ENCODE measurements at places on chromosomes 1 and 21. TPM values are rescaled to one million over a fixed set of nuclear protein-coding genes. Genes with fewer than 3 reads are reported as not detected.
A peak's percentile ranks its signal among the peaks of the same experiment; 100 is the strongest.

DNA sequence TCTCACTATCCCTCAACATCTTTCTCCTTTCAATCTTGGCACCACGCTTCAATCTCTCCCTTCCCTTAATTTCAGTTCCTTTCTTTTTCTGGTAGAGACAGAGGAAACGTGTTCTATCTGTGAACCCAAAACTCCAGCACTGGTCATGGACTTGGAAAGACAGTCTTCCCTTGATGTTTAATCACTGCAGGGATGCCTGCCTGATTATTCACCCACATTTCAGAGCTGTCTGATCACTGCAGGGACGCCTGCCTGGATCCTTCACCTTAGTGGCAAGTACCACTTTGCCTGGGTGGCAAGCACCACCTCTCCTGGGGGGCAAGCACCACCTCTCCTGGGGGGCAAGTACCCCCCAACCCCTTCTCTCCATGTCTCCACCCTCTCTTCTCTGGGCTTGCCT lies 27.8 kb downstream of the SELL start:
- no peak for DNase-seq

- DNase-seq = no peak
These were observed 408 bp downstream of the ESRRG start for GRCh38 chr1:216722821-216723220.

- DNase-seq = no peak
These were observed 46.9 kb downstream of the RASSF5 start for GRCh38 chr1:206554211-206554610.

- peak; percentile 39 for DNase-seq
These were observed 505 bp downstream of the LMNA start for GRCh38 chr1:156114919-156115513.

GRCh38 chr1:5976726-5977493 lies 15.3 kb downstream of the NPHP4 start:
- DNase-seq = no peak

DNA sequence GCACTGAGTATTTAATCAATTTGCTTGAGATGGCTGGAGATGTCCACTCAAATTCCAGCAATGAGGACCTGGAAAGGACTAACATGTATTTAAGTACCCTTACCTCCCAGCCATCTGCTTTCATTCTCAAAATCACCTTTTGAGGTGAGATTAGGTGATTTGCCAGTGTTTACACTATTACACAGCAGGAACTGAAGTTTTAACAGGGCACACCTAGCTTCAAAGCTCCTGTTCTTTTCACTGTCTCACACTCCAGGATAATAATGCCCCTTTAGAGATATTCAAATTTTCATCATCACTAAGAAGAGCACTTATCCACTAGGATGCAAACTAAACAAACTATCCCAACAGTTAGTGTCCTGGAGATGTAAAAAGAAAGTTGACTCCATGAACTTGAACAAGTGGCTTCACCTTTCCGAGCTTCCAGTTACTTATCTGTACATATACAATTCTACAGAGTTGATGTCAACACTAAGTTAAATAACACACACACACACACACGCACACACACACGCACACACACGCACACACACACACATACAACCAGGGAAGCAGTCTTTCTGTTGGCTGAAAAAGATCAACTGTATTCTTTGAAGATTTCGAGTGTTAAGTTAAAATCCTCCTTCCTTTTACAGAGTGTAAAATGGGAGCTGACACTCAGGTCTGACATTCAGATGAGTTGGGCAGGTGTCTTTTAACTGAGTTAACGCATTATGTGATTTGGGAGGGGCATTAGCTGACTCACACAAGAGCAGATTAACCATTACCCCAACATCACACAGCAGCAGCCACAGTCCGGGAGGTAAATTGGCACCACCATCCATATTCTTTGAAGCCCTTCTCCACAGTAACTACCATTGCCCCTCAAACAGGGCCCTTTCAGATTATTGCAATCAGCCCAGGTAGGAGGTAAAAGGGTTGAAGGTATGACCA lies 15.5 kb upstream of the JAK1 start:
- no peak for DNase-seq

DNA sequence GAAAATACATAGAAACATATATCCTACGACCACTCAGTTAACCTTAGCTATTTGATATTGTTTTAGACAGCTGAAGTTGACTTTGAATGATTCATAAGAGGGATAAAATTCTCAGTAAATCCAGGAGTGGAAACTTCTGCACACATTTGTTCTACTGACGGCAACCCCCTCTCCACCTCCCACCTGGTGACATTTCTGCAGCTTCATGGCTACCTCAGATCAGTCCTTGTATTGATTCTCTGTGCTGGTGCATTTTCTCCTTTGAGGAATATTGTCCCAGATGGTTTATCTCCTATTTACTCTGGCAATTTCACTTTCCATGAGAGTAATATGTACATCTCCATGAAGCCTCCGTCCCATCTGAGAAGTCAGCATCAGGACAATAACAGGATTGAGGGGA lies 57.7 kb upstream of the COA6 start:
- DNase-seq = no peak

- no peak for DNase-seq
These were observed 6.4 kb downstream of the FOXD2 start for GRCh38 chr1:47444297-47444561.

DNA sequence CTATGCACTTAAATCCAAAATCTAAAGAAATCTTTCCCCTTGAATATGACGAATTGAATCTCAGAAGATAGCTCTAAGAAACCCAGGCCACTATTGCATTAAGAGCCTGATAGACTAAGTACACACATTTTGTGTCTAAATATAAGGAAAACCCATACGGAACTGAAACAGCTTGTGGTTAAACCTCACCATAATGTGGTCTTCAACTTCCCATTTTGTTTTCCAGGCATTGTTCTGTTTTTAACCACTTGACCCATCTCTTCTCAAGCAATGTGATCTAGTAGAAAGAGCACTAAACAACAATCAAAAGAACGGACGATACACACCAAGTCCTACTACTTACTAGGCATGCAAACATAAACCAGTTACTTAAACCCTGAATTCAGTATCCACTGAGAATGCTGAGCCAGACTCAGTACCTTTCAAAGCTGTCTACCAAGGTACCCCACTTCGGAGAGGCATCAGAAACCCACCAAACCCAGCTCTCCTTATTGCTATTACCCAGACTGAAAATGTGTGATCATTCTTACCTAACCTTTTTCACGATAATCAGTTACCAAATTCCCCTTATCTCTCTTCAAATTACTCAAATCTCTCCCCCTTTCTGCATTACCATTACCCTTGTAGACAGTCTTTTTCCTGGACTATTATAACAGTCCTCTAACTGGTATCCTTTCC lies 12.8 kb downstream of the OTUD7B start:
- DNase-seq = peak; percentile 37

DNA sequence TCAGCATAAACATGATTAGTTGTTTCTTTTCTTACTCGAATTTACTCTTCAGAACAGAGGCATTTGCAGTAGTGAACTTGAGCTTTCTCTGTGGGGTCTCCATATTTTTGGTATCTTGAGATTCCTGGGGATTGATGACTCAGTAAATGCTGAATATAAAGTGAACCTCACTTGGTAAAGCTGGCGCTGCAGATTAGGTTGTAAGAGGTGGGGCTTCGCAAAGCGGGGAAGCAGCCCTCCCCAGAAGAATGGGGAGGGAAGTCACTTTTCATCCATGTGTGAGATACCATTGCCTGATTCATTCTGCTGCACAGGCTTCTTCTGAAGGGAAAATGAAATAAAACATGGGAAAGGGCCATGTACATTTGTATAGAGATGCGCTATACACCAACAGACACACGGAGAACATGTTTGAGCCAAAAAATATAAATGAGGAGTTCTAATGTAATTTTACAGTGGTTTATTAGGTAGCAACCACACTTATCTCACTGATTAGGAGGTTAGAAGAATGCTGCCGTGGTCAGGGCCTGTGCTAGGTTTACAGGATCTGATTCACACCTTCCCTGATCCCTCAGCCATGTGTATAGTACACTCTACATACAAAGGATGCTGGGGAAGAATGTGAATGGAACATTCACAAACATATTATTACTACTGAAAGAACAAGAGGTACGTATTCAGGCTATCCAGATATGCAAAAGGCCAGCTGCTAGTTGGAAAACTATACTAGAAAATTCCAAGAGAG lies 63.5 kb downstream of the DNTTIP2 start:
- peak; percentile 68 for DNase-seq

DNA sequence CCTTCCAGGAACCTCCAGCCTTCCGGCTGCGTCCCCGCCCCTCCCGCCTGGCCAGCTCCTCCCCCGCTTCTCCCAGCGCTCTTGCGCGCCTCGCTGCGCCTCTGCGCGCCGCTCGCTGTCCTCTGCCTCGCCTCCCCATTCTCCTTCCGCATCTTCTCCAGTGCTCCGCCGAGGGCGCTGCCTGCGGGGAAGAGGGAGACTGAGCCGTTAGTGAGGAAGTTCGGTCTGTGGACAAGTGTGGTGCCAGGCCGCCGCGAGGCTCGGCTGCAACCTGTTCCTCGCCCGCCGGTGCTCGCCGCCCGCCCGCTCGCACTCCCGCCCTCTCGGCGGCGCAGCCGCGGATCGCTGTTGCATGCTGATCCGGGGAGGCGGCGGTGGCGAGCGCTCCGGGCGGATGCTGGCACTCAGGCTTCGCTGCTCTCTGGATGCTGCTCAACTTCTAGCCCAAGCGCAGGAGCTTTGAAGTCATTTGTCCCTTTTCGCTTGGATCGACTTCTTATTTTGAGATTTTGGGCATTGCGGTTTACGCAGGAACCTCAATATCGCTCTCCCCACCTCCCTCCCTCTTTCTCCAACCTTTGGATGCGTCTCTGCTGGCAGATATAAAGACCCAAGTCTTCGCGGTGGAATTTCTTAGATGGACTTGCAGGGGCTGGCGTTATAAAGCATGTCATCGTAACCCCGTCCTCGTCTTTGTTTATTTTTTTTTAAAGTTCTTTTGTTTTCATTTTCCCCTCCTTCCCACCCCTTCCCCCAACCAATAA lies 614 bp upstream of the CACNA1E start:
- peak; percentile 6 for DNase-seq

- no peak for DNase-seq
These were observed 74.4 kb downstream of the EPS15 start for GRCh38 chr1:51444534-51445192.

DNA sequence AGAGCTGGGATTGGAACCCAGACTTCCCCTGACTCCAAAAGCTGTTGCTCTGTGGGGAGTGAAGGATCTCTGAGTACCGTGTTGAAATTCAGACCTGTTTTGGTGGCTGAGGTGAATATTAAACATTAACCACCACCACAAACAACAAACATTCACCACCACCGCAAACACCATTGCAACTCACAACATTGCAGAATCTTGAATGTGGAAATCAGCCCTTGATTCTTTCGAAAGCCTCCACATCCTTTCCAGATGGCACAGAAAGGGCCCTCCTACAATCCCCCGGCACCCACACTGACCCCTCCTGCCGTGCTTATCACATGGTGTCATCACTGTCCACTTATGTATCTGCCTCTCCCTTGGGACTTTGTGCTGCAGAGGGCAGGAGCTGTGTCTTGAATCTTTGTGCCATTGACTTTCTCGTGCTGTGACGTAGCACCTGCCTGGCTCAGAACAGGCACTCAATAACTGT lies 1.4 kb downstream of the CDA start:
- no peak for DNase-seq

GRCh38 chr1:40802078-40802741 lies 18.6 kb downstream of the KCNQ4 start:
- DNase-seq = peak; percentile 75

DNA sequence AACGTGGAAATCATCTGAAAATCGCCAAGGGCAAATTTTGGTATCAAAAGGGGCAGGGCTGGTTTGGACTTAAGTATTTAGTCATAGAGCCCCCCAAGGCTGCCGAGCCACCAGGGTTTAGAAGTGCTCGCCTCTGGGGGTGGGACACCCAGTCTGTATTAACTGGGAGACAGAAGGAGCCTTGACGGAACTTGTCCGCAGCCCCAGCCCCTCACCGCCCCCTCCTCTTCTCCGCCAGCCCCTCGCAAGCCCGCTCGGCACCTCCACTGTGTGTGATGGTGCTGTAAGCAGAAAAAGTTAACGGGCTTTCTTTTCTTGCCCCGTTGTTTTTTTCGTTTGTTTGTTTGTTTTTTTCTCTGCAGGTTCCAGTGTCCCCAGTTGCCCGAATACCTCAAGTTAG lies 37.5 kb upstream of the KDM4A start:
- DNase-seq = no peak

DNA sequence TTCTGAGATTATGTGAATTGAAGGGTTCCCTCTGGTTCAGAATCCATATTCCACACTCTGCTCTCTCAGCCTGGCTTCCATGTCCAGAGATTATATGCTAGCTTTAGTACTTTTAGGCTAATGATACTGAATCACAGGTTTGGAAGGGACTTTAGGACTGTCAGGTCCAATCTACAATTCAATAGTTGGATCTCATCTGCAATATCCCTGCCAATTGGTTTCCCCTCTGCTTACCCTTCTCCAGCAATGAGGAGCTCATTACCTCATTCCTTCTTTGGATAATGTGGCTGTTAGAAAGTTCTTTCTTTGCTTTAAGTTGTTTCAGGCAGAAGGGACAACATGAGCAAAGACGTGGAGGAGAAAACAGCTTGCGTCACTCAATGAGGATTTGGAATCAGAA lies 245.3 kb downstream of the PLPP3 start:
- DNase-seq = no peak

DNA sequence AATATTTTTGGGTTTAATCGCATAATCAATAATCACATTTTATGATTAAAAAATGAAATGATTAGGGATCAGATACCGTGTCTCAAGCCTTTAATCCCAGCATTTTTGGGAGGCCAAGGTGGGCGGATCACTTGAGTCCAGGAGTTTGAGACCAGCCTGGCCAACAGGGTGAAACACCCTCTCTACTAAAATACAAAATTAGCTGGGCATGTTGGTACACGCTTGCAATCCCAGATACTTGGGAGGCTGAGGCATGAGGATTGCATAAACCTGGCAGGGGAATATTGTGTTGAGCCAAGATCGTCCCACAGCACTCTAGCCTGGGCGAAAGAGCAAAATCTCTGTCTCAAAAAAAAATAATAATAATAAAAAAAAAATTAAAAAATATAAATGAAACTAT lies 1581.4 kb downstream of the KCNT2 start:
- no peak for DNase-seq

The HECTD3 gene
- 19.6 TPM for total RNA-seq

The B3GALT5 gene
- not detected for total RNA-seq

The SLC6A9 gene
- total RNA-seq = 0.40 TPM

The HPCAL4 gene
- not detected for total RNA-seq

The DYRK3 gene
- 8.3 TPM for total RNA-seq

The CRP gene
- total RNA-seq = not detected

The CD1C gene
- not detected for total RNA-seq

The NHLH2 gene
- total RNA-seq = not detected

The VSIG8 gene
- not detected for total RNA-seq

Measured in lung microvascular endothelial cell (primary cell).